ENCODE measurements at places on chromosomes 2 and 18.
A peak's percentile ranks its signal among the peaks of the same experiment; 100 is the strongest.

GRCh38 chr2:39107156-39107555 lies 13.7 kb downstream of the SOS1 start:
- no peak for DNase-seq

DNA sequence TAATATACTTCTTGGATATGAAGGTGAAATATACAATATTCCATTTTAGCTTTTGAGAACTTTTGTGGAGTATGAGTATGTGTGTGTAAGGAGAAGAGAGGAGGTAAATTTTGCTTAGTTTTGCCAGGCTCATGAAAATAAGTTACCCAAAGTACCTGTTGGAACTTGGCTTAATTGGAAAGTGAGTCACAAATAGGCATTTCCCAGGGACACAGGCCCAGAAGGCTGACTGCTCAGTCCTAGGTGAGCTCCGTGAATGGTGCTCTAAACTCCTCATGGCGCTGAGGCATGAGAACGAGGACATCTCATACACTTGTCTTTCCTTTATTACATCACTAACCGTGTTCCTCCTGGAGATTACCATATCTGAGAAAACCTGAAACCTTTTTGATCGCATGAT lies 148.5 kb upstream of the RAB12 start:
- DNase-seq = no peak

DNA sequence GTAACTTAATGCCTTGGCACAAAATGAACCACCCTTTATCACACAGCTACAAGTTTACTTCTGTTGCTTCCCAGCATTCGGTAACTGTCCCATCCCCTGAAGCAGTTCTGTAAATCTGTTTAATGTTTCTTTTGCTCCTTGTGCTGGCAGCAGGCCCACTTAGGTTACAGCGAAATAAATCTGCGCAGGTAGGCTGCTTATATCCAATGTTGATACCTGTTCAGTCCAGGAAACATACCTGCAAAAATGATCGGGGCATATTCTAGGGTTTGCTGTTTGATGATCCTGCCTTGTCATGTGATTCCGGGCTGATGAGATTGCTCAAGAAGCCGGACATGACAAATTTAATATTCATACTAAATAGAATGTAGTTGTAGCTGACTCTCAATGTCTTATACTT lies 23.3 kb downstream of the PELI1 start:
- DNase-seq = no peak

DNA sequence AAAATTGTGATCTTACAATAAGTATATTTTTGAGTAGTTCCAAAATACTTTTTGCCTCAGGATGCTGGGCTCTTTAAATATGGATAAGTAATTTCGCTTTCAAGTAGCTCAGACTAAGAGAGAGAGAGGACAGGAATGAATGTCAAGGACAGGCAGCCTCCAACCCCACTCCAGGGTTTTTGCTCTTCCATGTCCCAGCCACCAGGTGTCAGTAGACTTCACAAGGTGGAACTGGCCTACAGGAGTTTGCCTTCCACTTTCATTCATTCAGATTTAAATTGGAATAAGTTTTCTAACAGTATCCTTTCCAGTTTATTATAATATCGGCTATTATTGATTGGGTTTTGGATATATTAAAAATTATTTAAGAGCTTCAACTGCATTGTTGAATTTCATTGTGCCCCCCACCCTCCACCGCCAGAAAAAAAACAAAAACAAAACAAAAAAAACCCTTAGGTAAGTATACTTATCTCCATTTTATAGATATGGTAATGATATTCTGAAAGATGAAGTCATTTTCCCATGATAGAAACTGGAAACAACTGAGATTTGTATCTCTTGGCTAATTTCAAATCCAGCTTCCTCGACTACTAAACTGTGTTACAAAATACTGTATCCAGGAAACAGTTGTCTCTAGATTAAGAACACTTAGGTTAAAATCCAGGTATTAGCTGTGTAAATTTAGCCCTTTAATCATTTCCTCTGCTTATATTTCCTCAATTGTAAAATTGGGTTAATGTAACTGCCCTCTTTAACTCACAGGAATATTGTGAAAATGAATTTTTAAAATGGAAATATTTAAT lies 793.1 kb downstream of the ERBB4 start:
- DNase-seq = no peak

DNA sequence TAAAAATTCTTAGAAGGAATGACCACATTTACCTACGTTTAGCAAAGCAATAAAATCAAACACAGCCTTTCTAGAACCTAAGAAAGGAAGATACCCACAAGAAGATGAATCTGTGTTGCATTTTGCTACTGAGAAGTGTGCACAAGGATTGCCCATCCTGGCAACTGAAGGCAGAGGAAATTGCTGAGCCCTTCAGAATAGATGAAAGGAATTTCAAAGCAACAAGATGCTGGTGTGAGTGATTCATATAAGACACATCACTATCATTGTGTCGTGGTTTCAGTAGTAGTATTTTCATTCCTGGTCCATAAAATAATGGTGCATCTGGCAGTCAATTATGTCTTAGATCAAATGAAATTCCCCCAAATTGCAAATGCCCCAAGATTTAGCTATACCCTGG lies 48.4 kb upstream of the ANKRD44 start:
- DNase-seq = no peak

DNA sequence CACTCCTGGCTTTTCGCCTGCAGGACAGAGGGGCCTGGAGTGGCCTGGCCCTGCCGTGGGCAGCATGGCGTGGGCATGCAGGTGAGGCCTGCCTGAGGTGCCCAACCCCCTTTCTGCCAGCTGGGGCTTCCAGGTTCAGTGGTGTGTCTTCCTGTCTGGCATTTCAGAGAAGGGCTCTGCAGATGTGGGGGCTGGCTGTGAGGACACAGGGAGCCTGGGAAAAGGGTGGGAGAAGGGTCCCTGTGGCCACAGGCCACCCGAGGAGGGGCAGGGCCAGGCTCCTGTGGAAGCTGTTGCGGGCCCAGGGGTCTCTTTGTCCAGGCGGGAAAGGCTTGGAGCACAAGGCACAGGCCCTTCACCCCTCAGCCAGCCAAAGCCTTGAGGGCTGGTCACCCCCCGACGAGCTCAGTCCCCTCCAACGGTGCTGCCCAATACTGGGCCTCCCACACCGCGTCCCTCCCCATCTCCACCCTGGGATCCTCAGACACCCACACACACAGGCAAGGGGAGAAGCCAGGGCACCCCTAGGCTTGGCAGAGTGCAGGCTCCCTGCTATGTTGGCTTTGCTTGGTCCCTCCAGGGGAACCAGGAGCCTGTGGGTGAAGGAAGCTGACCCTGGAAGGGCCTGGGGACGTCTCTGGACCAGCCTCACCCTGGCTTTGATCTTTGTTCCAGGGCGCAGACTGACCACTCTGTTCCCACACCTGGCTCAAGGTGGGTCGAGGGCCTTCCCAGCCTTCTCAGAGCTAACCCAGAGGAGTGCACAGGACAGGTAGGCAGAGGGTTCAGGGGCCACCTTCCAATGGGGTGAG lies 3.7 kb upstream of the AQP12A start:
- DNase-seq = no peak

DNA sequence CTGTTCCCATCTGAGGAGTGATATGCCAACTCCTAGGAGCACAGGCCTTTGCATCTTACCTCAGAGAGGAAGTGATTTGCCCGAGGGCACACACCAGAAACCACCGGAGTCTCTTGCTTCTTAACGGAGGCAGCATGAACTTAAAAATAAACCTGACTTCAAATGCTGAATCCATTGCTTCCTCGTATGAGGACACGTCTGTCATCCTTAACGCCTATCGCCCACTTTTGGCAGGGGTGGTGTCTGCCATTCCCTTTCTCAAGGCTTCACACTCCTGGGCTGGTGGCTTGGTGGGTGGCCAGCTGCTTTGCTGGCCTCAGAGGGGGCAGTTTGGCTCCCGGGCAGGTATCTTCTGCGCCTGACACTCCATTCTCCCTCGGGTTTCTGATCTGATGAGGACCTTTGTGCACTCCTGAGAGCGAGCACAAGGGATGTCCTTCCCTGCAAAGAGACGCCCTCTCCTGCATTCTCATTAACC lies 1.1 kb upstream of the PREB start:
- DNase-seq = no peak

- no peak for DNase-seq
Measured at GRCh38 chr2:66346231-66346664, 88.7 kb upstream of the MEIS1 start.

GRCh38 chr2:158810731-158811460 lies 15.8 kb downstream of the DAPL1 start:
- DNase-seq = no peak

DNA sequence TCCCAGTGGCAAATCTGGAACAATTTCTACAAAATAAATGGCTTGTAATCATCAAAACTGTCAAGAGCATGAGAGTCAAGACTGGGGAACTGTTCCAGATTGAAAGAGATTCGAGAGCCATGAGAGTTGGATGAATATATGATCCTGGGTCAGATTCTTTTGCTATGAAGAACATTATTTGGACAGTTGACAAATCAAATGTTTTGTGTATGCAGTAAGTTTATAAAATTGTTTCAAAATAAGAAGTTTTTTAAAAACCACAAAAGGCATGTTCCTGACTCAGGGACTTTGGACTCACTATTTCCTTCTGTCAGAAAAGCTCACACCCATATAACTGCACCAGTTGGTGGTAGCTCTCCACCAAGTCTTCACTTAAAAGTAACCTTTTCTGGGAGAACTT lies 38.5 kb downstream of the ROCK2 start:
- DNase-seq = no peak

DNA sequence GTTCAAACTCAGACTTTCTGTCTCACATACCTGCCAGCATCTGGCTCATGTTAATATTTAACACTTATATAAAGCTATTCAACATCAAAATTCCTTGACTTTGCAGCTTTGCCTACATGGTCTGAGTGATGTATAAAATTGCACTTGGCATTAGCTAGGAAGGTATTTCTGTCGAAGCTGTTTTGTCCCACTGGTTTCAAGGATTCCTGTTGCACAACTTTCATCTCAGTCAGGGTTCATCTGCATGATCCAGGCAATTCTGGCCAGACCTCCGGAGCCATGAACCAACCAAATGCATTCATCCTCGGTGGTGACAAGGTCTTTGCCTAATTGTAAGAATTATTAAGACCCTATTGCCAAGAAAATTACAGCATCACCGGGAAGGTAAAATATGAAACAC lies 185.4 kb downstream of the ZEB2 start:
- no peak for DNase-seq

GRCh38 chr18:35466815-35467623 lies 30.7 kb downstream of the INO80C start:
- DNase-seq = no peak

- no peak for DNase-seq
Measured at GRCh38 chr2:207206011-207206410, 40.3 kb upstream of the KLF7 start.

GRCh38 chr2:134736167-134736880 lies 17.5 kb upstream of the TMEM163 start:
- DNase-seq = no peak

DNA sequence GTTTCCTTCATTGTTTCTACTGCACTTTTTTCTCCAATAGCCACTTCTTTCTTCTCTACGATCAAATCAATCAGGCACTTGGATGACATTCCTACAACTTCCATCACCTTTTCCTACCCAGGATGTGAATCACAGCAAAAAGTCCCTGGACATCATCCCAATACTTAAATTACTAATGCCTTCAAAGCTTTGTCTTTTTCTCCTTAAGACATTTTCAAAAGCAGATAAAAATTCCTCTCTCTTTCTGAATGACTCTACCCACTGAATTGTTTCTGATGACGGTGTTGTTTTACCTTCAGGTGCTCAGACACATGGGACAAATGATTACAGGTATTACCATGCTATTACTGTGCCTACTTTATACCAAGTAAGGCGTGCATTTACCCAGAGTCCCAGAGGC lies 500.9 kb downstream of the FBXO15 start:
- no peak for DNase-seq

DNA sequence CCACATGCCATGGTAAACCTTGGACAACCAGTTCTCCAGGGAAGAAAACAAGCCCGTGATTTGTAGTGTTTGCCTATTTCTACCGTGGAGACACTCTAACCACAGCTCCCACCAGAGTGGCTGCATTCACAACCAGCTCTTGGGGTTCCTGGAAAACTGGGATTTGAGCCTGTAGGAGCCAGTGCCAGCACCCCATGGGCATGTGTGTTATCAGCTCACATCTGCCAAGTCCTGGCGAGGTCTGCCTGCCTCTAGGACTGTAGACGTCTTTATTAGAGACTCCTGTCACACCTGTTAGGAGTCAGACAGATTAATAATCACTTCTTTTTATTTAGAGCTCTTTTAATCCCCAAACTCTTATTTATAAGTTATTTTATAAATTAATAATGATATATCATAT lies 41.0 kb downstream of the INPP5D start:
- DNase-seq = no peak

- DNase-seq = no peak
Measured at GRCh38 chr2:230230087-230230486, 4.6 kb downstream of the SP140 start.

DNA sequence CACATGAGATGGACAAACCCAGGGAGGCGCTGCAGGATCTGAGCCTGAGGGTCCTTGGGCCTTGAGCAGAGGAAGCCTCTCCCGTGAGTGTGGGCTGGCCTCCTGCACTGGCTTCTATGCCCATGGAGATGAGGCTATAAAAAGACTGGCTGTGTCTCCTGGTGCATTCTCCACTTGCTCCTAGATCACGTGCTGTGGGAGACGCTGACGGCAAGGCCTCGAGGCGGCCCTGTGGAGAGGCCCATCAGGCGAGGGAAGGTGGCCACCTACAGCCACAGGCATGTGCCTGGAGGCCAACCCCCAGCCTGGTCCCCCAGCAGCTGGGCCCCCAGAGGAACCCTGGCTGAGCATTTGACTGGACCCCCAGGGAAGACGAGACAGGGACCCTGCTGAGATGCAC lies 198.9 kb downstream of the TWIST2 start:
- no peak for DNase-seq

- DNase-seq = no peak
Measured at GRCh38 chr2:23335550-23335949, 49.4 kb upstream of the KLHL29 start.

- no peak for DNase-seq
Measured at GRCh38 chr2:11742317-11742701, 4.1 kb upstream of the LPIN1 start.

- no peak for DNase-seq
Measured at GRCh38 chr18:69958422-69958821, 10.7 kb upstream of the CD226 start.

GRCh38 chr2:129731907-129732629 lies 247.4 kb upstream of the RAB6C start:
- DNase-seq = no peak

DNA sequence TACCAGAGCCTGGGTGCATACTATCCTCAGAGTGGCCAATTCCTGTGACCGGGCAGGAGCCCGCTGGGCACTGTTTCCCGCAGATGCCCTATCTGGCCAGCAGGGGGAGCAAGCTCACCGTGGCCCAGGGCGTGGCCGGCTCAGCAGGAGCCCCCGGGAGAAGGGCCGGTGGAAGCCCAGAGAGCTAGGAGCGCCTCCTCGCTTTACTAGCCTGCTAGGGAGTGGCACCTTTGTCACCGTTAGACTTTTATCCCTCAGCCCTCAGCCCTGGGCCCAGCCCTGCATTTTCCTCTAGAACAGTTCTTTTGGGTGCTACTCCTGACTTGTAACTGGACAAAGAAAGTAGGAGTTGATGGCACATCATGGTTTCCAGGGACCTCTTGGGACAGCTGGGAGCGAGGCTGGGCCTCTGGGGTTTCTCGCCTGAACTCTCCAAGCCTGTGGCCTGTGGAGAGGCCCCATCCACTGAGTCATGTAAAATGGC lies 24.0 kb downstream of the TMEM177 start:
- peak; percentile 42 for DNase-seq

All from stimulated activated CD8-positive, alpha-beta memory T cell treated with anti-CD3 and anti-CD28 coated beads, Interleukin-4, amount 100 ng/mL, for 1 hour (primary cell).